Psoas muscle (tissue), 8 donors: ENCODE measurements at places on chromosomes 12 and 14.

GRCh38 chr12:91663310-91663709 lies 480.7 kb upstream of the DCN start:
- no peak for DNase-seq

GRCh38 chr12:123659996-123660727 lies 10.8 kb upstream of the TCTN2 start:
- no peak for DNase-seq

- DNase-seq, result no peak
These were observed 51.2 kb downstream of the ARMH4 start for GRCh38 chr14:58100735-58101368.

- no peak for DNase-seq
These were observed 72.6 kb downstream of the AACS start for GRCh38 chr12:125137766-125138344.

- no peak for DNase-seq
These were observed 188.5 kb downstream of the CCDC91 start for GRCh38 chr12:28378736-28379135.

DNA sequence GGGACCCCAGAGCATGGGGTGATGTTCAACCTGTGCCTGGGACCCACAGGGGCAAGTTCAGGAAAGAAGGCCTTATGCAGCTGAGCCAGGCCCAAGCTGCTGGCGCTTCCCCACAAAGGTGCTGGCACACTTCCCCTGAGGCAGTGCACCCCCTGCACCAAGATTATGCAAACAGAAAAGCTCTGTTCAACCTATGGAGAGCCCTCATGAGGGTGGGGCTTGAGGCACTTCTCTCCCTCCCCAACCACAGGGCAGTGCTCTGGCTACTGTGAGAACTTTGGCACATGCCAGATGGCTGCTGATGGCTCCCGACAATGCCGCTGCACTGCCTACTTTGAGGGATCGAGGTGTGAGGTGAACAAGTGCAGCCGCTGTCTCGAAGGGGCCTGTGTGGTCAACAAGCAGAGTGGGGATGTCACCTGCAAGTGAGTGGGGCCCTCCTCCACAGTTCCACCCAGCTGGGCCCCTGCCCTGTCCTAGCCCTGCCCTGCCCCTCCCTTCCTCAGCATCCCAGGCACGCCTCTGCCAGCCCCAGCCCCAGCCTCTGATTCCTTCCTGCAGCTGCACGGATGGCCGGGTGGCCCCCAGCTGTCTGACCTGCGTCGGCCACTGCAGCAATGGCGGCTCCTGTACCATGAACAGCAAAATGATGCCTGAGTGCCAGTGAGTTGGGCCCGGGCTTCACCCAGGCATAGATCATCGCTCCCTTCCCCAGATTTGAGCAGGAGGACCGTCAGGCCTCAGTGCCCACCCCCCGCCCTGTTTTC lies 5.5 kb upstream of the NXPH4 start:
- DNase-seq, result no peak
